ENCODE measurements at places on chromosomes 7 and 10.
A peak's percentile ranks its signal among the peaks of the same experiment; 100 is the strongest.

- no peak for DNase-seq
These were observed 2.0 kb upstream of the MUC12 start for GRCh38 chr7:100967292-100967863.

GRCh38 chr7:121938429-121938996 lies 65.6 kb downstream of the PTPRZ1 start:
- DNase-seq = no peak

DNA sequence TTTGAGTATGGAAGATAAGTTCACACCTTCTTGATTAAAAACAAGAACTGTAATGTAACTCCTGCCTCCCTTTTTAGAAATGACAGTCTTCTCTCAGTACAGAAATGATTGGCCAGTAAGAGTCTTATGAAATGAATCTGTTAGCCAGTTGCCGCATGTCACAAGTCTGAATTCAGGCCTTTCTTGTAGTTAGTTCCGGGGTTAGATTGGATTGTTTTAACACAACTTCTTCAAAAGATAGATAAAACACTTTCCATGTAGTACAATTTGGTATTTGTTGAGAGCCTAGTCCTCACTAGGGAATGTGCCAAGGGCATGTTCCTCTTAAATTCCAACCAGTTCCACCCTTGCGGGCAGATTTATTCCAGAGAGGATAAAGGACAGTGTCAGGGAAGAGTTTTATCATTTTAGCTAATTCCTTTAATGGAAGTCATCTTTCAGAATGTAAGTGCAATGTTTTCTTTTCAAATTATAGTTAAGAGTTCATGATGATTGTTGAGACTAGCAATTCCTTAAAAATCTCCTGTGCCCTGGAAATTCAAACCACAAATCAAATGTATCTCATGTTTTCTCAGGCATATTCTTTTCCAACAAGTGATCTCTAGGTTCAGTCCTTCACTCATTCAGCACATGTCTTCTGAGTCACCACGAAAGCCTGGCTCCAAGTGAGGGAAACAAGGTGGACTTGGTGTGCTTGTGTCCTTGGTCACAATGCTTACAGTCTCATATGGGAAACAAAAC lies 4.1 kb downstream of the FHIP2A start:
- DNase-seq = no peak

DNA sequence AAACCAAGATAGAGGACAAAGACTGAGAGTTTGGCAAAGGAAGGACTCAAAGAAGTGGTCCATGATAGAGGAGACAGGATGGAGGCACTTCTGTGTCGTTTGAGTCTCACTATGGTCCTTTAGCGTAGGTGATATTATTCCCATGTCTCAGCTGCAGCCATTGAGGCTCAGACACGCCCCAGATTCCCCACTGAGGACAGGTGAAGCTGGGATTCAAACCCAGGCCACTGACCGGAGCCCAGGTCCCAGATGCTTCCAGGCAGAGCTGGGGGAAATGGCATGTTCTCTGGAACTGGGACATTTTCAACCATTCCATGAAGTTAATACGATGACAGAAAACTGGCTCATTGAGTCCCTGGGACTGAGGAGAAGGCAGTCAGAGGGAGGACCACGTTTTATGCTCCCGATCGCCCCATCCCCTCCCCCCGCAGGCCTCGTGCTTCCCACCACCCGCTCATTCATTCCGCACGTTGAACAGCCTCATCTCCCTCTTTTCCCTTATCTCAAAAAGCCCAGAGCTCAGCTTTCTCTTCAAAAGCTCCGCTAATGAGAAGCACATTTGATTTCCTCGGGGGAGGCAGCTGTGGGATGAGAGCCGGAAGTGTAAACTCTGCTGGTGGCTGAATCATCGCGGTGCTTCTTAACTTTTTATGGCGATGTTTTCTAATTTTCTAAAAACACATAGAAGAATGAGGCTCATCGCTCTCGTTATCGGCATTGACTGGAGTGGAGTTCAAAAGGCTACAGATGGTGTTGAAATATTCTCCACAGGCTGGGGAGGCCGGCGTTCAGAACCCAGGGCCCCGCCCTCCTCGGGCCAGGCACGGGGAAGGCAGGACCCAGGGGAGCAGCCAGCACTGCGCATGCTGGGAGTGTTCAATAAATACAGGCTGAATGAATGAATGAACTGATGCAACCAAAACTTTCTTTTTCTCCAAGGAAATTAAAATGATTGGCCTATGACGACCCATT lies 64.0 kb downstream of the OAT start:
- peak; percentile 22 for DNase-seq

- no peak for DNase-seq
These were observed 65.5 kb downstream of the SMURF1 start for GRCh38 chr7:99078416-99078815.

- no peak for DNase-seq
These were observed 140.0 kb downstream of the ZNF365 start for GRCh38 chr10:62514079-62514693.

DNA sequence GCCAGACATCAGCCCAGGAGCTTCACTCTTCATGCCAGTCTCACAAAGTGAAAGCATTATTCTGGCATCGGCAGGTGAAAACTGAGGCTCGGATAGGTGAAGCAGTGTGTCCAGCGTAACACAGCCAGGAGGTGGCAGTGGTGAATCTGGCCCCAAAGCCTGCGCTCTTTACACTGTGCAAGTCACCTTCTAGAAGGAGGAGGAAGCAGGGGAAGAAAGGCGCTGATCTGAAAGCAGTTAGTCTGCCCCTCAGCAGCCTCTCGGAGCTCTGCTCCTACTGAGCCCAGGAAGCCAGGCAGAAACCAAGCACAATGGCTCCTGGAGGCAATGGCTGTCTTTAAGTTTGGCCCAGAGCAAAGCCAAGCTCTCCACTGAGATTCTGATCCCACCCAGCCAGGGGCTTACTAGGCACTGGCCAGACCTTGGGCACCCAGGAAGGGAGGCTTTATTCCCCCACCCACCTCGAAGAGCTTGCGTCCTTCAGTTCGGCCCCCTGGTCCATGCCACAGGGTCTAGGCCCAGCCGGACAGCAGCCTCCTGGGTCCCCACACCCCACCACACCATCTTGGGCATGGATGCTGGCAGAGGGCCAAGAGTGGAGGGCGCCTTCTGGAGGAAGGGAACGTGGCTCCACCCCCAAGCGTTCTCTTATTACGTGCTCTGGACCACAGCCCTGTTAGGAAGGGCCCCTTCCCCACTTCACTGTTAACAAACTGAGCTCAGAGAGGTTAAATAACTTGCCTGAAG lies 104.5 kb downstream of the GRID1 start:
- DNase-seq = no peak

Data from stimulated activated CD4-positive, alpha-beta T cell treated with anti-CD3 and anti-CD28 coated beads, Interleukin-4, amount 100 ng/mL, for 4 hours (primary cell).